Stimulated activated CD8-positive, alpha-beta memory T cell treated with anti-CD3 and anti-CD28 coated beads, Interleukin-4, amount 100 ng/mL, for 1 hour (primary cell): ENCODE measurements at places on chromosomes 12 and 14.
A peak's percentile ranks its signal among the peaks of the same experiment; 100 is the strongest.

DNA sequence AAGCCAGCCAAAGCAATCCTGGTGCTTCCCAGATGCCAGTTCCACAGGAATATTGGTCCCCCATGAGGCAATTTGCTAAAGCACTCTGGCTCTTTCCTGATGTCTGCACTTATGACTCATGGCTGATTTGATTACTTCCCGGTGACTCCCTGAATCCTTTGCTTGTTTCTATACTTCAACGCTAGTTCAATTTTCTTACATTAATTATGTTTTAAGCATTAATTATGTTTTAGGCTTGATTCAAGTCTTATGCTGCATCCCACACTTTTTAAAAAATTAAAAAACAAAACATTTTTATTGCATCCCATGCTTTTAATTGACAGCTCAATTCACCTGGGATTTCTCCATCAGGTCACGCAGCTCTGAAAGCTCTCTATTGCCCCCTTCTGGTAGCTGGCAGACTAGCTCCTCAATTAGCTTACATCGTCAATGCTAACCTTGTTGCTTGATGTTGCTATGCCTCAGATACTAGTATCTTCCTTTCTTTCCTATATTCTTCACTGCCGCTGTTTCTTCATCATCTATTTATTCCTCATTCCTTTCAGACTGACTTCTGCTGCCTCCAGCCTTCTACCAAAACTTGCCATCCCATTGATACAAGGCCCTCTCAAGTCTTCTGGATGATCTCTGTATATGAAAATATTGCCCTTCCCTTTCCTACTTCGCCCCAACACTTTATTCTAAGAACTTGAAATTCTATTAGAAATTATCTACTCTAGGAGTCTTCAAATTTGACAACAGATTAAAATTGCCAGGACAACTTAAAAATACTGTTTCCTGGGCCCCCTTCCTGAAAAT is 32.0 kb downstream of the TSHR start:
- peak; percentile 33 for DNase-seq

- peak; percentile 3 for DNase-seq
These were observed 1124.7 kb downstream of the FLRT2 start for GRCh38 chr14:86654558-86655184.

DNA sequence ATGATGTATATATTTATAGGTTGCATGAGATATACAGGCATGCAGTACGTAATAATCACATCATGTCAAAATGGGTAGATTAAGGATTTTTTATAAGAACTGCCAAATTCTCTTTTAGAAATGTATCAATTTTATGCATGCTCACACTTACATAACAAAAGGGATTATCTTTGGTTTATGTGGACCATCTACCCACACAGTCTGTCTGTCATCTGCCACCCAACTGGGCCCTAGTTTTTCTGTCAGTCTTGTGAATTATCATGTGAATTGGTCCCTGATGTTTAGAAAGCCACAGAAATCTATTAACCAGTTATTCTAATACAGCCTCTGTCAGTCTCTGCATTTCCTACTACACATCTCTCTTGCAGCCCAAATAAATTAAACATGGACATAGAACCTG is 133.4 kb downstream of the ACSS3 start:
- no peak for DNase-seq

DNA sequence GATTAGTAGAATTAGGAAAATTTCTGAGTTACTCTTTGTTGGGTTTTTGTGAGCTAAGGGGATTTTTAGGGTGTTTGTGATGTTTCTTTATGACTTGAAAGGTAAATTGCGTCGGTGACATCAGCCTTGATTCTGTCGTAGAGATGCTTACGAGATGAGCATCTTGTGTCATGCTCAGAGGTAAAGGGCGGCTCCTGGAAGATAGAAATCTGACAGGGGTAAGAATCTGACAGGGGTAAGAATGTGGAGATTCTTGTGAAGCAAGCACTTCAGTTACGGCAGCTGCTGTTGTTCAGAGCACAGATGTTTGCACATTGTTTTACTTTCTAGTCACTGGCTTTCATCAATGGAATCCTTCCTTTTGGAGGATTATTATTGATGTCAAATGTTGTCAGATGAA is 22.5 kb downstream of the EML1 start:
- no peak for DNase-seq

GRCh38 chr14:100034961-100035500 is 30.2 kb upstream of the EVL start:
- no peak for DNase-seq

DNA sequence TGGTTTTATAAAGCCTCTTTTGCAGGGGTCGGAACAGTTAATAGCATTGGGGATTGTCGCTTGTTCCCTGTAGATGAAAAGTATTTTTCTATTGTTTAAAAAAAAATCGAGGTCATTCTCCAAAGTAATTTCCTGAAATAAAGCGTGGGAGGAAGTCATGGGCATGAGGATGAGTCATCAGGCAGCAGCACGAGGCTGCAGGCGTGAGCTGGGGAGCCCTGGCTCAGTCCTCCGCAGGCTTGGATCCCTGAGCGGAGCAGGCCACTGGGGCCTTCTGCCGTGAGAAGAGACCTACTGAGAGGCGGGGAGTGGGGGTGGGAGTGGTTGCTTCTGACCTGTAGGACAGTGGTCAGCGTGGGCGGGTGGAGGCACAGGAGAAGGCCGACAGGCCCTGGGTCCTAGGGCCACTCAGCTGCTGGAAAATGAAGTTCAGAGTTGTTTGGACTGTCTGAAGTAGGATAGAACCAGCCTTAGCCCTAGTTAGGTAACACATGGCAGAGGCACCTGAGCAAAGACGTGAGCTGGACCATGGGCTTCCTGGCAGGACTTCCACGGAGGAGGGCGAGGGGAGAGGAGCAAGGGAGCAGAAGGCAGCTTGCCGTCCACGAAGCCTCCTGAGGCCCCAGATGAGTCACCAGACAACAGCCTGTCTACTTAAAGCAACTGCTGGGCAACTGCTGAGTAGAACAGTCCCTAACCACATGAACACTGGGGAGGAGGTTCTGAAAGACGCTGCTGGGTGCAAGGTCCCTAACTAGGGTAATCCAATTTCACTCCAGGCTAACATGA is 21.1 kb upstream of the LGALS3 start:
- DNase-seq, result no peak

DNA sequence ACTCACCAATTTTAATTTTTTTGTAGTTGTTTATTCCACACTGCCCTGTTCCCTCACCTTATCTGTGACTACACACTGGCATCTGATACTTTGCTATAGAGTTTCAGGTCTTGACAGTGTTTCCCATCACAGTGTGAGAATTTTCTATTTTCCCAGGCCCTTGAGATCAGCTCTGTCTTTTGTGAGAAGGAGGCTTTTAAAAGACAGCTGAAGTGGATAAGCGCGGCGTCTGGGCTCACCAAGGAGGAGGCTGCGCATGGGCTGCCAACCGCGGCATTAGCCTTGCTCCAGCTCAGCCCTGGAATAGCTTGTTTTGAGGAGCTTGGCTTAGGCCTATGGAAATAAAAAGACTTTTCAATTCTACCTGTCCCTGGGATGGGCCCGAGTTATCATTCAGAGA is 181.3 kb downstream of the RMST start:
- no peak for DNase-seq

GRCh38 chr12:83904175-83904574 is 1008.4 kb downstream of the SLC6A15 start:
- DNase-seq, result no peak

- no peak for DNase-seq
These were observed 100.5 kb downstream of the EXOC5 start for GRCh38 chr14:57168138-57168679.

DNA sequence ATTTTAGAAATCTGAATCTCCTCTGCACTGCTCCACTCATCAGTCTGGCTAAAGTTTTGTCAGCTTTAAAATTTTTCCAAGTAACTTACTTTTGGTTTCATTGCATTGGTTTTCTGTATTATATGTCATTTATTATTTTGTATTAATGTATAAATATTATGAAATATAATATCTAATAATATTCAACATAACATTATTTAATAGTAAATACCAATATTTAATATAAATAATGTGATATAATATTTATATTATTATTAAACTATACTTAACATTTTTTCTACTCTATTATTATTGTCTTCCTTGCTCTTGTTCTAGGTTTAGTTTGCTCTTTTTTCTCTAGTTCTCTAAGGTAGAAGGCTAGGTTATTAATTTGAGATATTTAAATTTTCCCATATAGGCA is 512.1 kb downstream of the AACS start:
- DNase-seq, result no peak

DNA sequence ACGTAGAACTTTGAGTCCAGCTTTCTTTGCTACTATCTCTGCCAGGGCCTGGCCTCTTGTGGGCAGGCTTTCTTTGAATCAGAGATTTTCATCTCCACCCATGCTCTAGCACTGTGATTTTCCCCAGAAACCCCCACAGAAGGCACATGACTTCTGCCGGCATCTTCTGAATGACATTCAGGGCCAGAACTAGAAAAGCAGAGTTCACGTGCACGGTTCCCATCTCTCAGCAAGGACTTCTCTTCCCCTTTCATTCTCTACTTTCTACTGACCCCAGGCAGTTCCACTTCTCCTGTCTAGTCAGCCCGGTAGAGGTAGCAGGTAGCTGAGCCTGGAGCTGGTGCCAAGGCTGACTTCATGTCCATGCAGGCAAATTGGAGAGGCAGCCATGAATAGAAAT is 26.9 kb downstream of the BATF start:
- DNase-seq, result no peak

DNA sequence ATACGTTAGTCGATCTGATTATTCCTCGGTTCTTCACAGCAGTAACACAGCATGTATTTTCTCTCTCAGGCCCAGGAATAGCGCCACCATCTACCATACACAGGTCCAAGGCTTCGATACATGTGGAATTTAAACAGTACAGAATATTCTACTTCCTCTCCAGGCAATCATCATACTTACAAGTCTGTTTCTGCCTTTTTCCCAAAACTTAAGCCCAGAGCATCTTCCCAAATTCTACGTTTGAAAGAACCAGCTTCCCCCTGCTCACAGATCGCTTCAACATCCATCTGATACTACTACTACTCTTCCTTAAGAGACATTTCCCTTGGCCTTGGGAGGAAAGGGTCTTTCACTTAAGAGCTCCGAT is 626 bp downstream of the TXNDC16 start:
- no peak for DNase-seq

DNA sequence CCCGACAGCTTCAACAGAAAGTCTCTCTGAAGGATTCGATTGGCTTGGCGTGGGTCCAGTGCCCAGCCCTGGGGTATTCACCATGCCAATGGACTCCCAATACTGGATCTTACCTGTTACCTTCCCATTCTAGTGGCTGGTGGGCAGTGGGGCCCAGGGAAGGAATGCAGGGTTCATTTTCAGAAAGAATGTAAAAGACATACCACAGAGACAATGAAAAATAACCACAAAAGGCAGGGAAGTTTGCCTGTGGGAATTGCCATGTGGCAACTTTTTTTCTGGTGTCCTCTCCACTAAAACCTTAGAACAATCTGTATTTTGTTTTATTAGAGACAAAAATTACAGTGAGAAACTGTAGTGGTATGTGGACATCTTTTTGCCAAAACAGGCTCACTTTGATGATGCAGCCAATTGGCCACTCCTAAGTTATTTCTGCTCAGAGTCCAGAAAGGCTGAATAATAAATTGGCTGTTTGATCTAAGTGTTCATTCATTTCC is 55.2 kb downstream of the PTGER2 start:
- DNase-seq, result no peak

DNA sequence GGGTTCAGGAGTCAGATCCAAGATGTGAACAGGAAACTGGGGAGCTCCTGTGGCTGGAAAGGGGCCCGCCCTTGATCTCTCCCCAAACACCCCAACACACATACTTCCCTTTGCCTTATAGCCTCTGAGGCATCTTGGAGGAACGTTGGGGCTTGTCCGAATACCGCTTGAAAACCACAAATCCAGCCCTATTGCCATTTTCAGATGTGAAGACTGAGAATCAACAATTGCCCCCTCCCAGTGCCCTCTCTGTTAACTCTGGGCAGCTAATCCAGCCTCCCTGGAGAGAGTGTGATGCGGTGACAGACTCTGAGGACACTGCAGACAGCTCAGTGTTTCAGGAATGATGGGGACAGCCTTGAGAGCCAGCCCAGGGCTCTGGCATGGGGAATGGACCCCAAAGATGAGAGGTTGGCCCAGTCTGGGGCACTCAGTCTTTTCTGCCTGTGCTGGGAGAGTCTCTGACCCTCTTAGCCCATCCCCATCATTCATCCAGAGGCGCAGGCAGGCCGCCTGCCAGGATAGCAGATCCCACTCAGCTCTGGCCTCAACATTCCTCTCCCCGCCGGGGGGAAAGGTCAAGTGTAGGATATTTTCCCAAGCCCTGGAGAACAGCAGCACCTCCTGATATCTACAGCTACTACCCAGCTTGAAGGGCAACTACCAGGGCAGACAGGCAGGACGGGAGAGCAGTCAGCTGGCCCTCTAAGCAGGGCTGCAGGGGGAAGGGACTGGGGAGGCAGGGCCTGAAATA is 24.6 kb upstream of the LTBP2 start:
- no peak for DNase-seq

DNA sequence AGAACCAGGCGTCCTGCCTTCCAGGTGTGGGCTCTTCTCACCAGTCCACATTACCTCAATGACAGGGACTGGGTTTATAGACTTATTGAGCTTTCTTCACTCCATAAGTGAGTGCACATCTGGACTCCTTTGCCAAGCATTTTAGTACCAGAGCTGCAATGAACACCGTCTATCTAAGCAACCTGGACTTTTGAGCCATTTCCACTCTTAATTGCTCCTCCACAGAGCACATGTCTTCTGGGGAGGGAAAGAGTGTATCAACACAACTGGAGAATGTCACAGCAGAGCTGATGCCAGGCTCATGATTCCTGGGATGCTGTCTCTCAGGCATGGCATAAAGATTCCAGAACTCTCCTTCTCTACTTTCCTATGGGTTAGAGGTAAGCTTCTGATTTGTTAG is 43.0 kb upstream of the BDKRB2 start:
- no peak for DNase-seq

DNA sequence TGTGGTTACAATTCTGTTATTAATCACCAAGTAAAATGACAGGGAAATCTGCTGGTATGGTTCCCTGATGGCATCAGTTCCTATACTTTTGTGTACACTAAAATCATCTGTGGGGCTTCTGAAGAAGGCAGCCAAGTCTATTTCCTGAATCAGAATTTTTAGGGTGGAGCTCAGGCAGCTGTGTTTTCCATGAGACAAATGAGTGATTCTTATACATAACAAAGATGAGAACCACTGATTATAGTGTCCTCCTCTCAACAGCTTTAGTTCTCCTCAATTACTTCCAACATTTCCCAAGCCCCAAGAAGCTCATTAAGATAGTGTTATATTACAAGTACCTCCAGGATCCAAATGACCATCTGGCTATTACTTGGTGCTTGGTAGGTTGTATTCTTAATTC is 64.5 kb upstream of the USP44 start:
- no peak for DNase-seq

- no peak for DNase-seq
These were observed 681.0 kb downstream of the RPL10L start for GRCh38 chr14:45970621-45971020.

DNA sequence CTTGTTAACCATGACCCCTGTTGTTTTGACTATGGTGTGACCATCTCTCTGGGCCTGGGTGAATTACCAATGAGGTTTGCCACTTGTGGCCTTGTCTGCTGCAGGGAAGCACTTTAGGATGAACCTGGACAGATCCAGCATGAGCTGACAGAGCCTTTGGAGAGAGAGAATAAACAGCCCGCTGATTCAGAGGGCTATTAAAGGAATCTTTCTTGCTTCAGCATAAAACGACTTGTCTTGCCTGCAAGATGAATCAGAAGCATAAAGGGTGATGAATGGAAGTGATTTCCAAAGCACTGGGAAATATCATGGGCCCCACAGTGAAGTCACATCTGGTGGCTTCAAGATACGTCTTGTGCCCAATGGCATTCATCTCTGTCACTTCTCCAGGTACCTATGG is 69.0 kb upstream of the WSCD2 start:
- DNase-seq, result no peak

- DNase-seq, result no peak
These were observed 147.4 kb downstream of the SLC38A4 start for GRCh38 chr12:46678426-46678825.

- DNase-seq, result no peak
These were observed 326.8 kb downstream of the PDZRN4 start for GRCh38 chr12:41514907-41515306.
